CD4-positive, alpha-beta T cell treated with Interleukin-21 for 1 hour (primary cell): ENCODE measurements at places on chromosomes 5 and 9.

- DNase-seq = no peak
Measured at GRCh38 chr5:82952326-82952725, 124.9 kb downstream of the TMEM167A start.

- DNase-seq = no peak
Measured at GRCh38 chr9:32942755-32943460, 58.5 kb downstream of the APTX start.

- DNase-seq = no peak
Measured at GRCh38 chr5:41115281-41115680, 44.1 kb upstream of the MROH2B start.

- peak; percentile 9 for DNase-seq
Measured at GRCh38 chr5:39399135-39400036, 25.4 kb downstream of the DAB2 start.

- DNase-seq = no peak
Measured at GRCh38 chr9:108991479-108991878, 21.8 kb downstream of the CTNNAL1 start.

DNA sequence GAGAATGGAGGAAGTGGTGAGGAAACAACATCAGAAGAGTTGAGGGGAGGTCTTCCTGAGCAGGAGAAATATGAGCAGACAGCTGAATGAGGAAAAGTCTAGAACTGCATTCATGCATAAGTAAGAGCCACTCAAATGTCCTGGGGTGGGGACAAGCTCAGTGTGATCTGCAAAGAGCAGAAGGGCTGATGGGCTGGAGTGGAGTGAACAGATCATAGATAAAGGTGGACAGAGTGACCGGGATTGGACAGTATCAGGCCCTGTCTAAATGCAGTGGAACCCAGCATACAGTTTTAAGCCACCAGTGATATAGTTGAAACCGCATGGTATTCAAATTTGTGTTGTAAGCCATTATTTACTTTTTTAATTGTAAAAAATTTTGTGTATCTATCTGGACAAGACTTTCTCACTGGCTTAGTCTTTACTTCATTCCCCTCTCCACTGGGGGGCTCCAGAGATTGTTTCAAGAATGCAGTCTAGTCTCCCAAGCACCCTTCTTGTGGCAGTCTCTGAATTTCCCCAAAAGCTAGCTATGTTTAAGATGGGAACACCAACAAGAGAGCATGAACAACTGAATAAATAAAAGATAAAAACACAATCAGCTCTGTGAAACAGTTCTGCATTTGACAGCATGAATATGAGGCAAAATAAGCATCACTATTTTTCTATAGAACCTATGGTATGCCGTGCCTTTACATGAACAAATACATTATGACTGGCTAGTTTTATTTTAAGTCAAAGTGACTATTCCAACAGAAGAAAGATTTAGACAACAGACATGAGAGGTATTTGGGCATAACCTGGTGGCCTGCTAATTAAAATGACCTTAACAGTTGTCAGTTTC is 10.7 kb upstream of the STK32A start:
- DNase-seq = peak; percentile 3

GRCh38 chr9:101176384-101176783 is 147.9 kb downstream of the PLPPR1 start:
- DNase-seq = no peak

GRCh38 chr5:32506201-32506661 is 61.7 kb upstream of the ZFR start:
- no peak for DNase-seq

DNA sequence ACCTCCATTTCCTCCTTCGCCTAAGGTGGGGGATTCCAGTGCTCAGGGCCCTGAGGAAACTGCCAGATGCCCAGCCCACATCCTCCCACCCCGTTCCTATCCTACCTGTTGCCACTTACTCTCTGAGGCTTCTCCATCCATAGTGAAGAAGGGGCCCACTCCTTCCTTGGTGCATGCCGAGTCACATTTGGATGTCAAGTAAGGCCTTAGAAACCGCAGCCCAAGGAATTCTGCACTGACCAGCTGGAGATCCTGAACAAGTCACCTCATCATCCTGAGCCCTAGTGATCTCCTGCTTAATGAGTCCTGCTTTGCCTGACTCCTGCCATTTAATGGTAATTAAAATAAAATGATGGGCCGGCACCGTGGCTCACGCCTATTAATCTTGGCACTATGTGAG is 6.7 kb upstream of the TNIP1 start:
- DNase-seq = no peak

GRCh38 chr9:134223091-134223490 is 58.7 kb upstream of the RNU6ATAC start:
- no peak for DNase-seq

DNA sequence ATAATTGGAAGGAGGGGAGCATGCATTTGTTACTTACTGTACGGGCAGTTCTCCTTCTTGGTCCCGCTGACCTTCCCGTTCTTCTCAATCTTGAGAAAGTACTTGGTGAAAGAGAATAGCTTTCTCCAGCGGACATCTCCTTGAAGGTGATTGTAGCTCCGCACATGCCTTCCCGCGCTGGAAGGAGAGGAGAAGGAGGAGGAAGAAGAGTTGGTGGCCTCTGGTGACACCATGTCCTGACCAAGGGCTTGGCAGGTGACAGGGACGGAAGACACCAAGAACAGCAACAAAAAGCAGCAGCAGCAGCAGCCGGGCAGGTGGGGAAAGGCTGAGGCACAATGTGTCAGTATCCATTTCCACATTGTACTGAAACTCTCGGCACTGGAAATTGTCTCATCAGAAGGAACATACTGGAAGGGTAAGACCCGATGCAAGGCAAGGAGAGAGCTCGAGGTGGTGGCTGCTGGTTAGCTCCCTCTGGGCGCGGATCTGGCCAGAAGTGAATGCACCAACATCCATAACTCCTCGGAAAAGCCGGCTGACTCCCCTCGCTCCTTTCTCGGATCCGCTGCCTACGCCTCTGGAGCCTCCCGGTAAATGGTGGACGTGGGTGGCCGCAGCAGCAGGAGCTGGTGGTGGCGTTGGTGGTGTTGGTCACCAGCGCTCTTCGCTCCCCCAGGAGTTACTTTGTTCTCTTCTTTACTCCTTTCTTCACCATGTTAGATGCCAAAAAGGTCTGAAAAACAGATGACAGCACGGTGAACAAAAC is 715 bp downstream of the FGF10 start:
- DNase-seq = no peak
